ENCODE measurements at places on chromosomes 4 and X.

DNA sequence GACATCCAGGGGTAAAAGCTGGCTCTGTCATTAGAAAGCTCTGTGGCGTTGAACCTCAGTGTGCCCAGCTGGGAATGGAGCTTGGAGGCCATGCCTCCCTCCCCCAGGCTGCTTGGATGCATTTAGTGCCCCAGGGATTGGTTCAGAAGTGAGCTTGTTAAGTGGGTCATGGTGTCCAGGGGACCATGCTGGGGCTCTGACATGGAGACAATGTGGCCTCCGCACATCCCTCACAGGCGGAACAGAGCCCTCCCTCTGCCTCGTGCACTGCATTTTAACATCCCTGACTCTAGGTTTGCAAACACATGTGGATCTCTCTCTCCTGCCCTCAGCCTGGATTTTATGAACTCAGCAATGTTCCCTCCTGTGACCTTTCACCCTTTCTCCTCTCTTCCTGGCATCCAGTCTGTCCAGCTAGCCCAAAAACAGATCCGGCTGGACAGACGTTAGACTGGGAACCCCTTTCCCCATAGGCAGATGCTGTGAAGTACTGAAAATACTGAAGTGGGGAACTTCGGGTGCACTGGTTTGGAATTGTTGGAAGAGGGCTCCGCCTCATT is 81.5 kb downstream of the SORCS2 start:
- no peak for DNase-seq

- no peak for DNase-seq
Observed at GRCh38 chr4:96170198-96170597, 330.3 kb downstream of the PDHA2 start.

DNA sequence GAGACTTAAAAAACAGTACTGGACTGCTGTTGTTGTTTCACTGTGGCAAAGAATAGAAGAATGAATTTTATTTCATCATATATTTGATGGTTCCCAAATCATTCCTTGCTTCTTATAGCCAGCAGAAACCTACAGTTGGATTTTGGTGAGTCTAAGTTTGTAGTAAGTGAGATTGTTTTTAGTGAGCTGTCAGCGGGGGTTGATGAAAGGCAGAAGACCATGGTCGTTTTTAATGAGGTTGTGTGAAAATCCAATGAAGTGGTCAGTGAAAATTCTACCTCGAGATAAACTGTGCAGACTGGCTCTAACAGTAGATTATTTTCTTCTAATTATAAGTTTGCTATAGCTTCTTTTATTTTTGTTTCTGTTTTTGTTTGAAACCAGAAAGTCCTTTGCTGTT is 36.2 kb downstream of the ANAPC4 start:
- no peak for DNase-seq

- no peak for DNase-seq
Observed at GRCh38 chr4:118797558-118798142, 38.3 kb downstream of the SEC24D start.

- DNase-seq: no peak
Observed at GRCh38 chr4:133775469-133775868, 426.1 kb downstream of the PABPC4L start.

DNA sequence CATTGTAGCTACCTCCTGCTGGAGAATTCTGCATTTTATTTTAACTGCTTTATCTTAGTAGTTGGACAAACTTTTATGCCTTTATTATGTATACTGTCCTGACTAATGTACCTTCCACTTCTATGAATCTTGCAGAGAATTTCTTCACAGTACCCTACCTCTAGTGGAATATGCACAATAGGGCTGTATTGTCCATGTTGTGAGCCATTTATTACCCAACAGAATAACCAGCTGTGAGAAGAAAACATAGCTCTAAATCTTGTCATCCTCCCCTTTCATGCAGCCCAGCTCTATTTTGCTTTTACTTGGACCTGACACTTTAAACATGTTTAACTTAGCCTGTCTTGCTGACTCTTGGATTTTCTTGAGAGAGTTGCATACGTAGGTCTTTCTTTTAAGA is 56.2 kb downstream of the MCUB start:
- no peak for DNase-seq

- no peak for DNase-seq
Observed at GRCh38 chrX:9952300-9952699, 14.9 kb upstream of the CLDN34 start.

DNA sequence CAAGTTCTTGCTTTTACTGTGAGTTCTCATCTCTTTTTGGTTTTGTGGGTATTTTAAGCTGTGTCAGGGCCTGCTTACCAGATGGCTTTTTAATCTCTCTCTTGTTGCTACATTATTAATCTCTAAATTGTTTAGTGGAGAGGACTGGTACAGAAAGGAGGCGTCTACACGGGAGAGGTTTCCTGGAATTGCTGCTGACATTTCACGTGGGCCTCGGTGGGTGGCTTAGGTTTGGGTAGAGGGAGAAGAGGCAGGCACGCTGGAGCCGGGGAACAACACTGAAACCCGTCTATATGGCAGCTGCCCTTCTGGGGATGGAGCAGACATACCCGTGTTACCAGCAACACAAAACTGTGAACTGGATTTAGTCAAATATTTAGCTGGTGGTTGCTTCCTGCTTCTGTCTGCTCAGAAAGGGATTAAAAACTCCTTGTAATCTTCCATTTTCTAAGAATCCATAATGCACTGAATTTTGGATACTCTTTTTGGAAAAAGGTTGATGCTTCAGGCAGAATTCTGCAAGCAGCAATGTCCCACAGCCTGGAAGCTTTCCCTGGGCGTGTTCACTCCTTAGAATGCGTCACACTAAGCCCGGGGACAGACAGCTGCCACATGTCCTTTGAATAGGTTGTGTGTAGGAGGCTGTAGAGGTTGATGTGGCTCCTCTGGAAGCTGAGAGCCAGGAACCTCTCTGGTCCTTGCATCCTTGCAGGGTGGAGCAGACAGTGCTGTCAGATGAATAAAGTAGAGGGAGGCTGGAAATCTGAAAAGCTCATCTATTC is 199.8 kb upstream of the GATB start:
- no peak for DNase-seq

DNA sequence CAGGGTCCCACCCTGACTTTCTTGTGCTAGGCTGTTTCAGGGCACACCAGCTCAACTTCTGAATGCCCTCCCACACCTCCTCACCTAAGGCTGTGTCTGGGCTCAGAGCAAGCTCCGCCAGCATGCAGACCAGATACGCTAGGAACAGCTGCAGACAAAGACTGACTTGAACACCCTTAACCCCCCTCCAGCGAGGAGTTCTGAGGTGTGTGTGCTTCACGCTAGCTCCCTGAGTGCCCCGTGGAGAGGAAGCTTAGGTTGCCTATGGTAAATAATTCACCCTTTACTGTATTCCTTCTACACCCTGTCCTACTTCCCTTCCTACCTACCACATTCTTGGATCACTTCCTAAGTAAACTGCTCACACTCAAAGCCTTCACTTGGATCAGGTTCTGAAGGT is 115.0 kb downstream of the VCX3B start:
- DNase-seq: peak; percentile 34

- DNase-seq: no peak
Observed at GRCh38 chr4:67568820-67569219, 10.3 kb downstream of the STAP1 start.

DNA sequence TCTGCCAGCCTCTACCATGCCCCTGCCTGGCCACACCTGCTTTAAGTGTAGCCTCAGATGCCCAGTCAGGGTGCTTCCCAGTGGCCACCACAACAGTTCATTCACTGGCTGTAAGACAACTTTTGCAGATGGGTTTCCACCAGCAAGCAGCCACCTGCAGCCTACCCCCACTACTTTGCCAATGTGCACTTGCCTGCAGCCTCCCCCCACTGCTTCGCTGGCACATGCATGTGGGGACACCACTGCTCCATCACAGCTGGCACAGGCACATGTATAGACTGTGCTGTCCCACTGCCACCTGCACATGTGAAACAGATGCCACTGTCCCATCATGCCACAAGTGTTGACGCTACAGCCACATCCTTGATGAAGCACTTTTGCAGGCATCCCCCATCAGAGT is 723.9 kb downstream of the SH3BGRL start:
- no peak for DNase-seq

DNA sequence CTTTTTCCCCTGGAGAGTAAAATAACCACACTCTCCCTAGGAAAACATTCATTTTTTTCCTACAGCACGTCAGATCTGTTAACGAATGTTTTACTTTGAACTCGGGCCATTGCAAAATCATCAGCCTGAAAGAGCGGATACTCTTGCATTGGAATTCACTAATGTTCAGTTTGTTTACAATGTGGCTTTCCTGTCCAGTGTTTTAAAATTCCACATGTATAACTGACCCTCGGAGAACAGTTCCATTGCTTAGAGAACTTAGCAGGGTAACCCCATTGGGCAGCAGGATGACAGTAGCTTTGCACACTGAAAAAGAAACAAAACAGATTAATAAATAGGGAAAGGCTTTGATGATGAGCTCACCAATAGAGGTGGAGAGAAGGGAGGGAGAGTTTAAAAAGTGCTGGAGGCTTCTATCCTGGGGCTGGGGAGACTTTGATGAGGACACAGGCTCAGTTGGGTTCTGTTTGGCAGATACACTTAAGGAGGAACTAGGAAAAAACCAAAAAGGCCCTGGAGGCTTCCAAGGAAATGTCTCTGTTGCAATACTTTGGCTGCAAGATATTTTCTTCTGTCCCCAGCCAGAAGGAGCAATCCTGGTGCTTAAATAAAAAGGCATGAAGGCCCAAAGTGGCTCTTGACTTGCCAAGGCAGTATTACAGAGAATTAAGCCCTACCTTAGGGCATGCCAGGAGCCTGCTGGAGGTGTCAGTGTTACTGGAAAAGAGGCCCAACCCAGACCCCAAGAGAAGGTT is 143.1 kb downstream of the ARSF start:
- DNase-seq: peak; percentile 80

- no peak for DNase-seq
Observed at GRCh38 chrX:72644946-72645345, 69.2 kb downstream of the PHKA1 start.

- DNase-seq: no peak
Observed at GRCh38 chr4:11565213-11565612, 136.5 kb upstream of the HS3ST1 start.

DNA sequence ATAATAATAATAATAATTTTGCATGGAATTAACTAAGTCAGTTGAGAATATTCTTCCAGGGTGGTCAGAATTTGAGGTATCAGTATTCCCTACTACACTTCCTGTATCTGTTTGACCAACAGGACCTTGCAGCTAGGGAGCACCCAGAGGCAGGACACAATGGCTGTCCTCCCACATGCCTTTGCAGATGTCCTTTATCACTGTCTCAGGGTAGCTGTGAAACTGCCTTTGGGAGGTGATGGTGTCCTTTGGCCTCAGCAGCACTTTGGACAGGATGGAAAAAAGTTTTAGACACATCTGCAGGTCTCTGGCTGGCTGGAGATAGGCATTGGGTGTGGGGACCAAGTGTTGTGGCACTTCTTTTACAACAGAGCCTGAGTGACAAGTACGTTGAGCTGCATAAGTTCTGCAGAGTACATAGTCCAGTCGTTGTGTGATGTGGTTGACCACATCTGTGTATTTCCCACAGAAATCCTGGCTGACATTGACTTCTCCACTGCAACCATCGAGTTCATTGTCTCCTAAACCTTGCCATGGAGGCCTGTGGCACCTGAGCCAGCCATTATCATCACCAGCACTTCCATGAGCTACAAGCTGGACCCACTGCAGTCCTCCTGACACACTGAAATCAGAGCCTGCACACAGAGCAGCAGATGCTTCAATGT is 19.1 kb upstream of the UBA6 start:
- DNase-seq: no peak

GRCh38 chr4:139987502-139987850 is 166.5 kb downstream of the MAML3 start:
- DNase-seq: no peak

DNA sequence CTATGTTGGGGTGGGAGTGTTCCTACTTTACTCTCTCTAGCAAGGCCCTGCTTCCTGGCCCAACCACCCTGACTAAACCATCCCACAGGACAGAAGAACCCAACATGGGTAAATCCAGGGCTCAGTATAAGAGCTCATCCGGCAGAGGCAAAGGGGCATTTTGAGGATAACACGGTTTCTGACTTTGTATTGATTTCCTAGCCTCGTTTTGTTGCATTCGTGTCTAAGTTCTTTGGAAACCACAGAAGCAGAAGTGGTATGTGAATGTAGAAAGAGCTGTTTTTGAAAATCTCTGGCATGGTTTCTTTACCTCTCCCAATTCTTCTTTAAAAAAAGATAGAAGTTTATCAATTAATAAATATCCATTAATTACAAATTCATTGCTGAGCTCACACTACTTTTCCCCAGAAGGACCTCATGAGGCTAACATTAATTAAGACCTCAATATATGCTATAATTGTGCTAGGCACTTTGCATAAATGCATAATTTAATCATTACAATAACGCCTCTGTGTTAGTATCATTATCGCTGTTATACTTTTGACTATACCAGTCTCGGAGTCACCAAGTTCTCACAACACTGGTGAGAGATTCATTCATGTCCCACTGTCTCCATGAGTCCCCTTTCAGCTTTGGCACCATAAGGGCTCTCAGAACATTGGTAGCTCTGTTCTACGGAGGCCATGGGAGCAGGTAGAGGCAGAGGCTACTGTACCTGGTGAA is 5.8 kb upstream of the CLNK start:
- DNase-seq: no peak

- no peak for DNase-seq
Observed at GRCh38 chrX:14354521-14354920, 174.8 kb upstream of the GLRA2 start.

GRCh38 chr4:187726485-187726884 is 269.1 kb upstream of the ZFP42 start:
- no peak for DNase-seq

GRCh38 chrX:53316111-53316859 is 34.9 kb upstream of the IQSEC2 start:
- DNase-seq: no peak

- DNase-seq: no peak
Observed at GRCh38 chrX:44975666-44976263, 102.8 kb downstream of the KDM6A start.

DNA sequence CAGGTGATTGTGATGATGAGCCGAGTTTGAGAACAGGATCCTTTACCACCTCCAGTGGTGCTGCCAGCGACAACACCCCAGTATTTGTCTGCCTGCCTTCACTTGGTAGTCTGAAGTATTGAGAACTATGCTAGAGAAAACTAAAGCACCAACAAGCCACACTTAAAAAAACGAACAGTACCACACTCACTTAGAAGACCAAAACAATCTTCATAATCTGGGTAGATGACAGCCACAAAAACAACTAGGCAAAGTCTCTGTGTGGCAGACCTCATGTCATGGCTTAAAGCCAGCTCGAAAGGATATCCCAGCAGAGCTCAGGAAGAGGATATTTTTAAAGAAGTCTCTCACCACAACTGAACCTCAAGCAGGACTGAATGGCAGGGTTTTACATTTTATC is 236.0 kb downstream of the GPC3 start:
- DNase-seq: no peak

DNA sequence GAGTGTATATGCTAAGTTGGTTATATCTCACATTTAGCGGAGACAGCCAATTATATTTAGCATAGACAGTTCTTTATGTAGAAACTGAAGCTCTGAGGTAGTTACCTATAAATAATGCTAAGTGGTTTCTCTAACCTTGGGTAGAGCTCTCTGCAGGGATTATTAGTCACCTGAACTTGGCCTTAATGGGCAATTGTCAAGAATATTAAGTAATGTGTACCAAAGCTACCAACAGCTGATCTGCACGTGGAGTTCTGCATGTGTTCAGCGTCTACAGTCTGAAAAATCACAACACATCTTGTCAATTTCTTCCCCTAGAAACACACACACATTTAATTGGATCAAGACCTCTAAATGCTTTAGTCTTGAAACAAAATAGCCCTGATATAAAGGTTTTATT is 740.6 kb upstream of the FAM241A start:
- DNase-seq: no peak

GRCh38 chr4:74428276-74428675 is 16.7 kb upstream of the AREG start:
- no peak for DNase-seq

GRCh38 chr4:153122855-153123254 is 81.4 kb upstream of the TRIM2 start:
- no peak for DNase-seq
